ENCODE measurements at places on chromosomes 4 and X. TPM values are rescaled to one million over a fixed set of nuclear protein-coding genes. Genes with fewer than 3 reads are reported as not detected.

The CFAP99 gene
- not detected for total RNA-seq

The ADGRG4 gene
- not detected for total RNA-seq

The PNCK gene
- total RNA-seq, result 0.19 TPM

The FGFBP2 gene
- total RNA-seq, result not detected

The HPGD gene
- not detected for total RNA-seq

The FABP2 gene
- not detected for total RNA-seq

The SLITRK2 gene
- total RNA-seq, result not detected

The NALF2 gene
- not detected for total RNA-seq

The ZNF141 gene
- total RNA-seq, result 8.5 TPM

The SPOCK3 gene
- not detected for total RNA-seq

The PCDH11X gene
- total RNA-seq, result not detected

GRCh38 chr4:182192511-182193181 is 50.6 kb upstream of the TENM3 start:
- DNase-seq, result peak; percentile 54

- DNase-seq, result no peak
Observed at GRCh38 chr4:20020056-20020455, 231.6 kb upstream of the SLIT2 start.

- DNase-seq, result peak; percentile 33
Observed at GRCh38 chr4:185276036-185276435, 66.6 kb downstream of the SNX25 start.

DNA sequence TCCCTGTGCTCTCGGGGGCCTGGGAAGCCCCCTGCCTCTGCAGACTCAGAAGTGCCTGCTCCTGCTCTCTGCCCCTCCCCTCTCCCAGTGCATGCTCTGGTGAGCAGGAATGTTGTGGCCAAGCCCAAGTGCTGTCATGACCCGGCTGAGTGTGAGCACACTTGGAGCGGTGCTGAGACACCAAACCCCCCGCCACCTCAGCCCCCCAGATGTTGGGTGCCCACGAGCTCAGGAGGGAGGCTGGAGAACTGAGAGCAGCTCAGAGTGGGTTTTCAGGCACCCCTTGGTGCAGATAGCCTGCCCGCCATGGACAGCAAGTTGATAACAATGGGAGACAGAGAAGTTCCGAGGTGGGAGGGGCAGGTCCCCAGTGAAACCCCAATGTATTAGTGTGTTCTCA is 477.4 kb downstream of the ACTRT1 start:
- DNase-seq, result no peak

- DNase-seq, result no peak
Observed at GRCh38 chrX:76538860-76539259, 111.3 kb downstream of the MAGEE1 start.

GRCh38 chr4:152591396-152591795 is 55.5 kb upstream of the FBXW7 start:
- peak; percentile 12 for DNase-seq

- DNase-seq, result peak; percentile 89
Observed at GRCh38 chrX:34810916-34811315, 131.7 kb upstream of the FAM47B start.

GRCh38 chr4:8817813-8818062 is 53.9 kb downstream of the HMX1 start:
- DNase-seq, result no peak

DNA sequence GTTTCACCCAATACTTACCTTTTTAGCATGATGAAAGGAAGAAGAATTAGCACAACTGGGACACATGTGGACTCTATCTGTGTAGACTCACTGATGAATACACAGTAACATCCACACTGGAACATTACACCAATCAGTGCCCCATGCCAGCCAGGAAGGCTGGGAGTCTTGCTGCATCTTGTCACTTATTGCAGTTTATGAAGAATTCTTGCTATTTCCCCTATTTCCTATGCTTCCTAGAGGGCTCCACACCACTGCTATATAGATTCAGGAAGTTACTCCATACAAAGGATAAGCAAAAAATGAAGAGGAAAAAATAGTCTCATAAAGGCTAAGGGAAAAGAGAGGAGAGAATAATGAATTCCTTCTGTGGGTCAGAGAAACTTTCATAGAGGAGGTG is 201.0 kb downstream of the CAMK2D start:
- DNase-seq, result peak; percentile 27

DNA sequence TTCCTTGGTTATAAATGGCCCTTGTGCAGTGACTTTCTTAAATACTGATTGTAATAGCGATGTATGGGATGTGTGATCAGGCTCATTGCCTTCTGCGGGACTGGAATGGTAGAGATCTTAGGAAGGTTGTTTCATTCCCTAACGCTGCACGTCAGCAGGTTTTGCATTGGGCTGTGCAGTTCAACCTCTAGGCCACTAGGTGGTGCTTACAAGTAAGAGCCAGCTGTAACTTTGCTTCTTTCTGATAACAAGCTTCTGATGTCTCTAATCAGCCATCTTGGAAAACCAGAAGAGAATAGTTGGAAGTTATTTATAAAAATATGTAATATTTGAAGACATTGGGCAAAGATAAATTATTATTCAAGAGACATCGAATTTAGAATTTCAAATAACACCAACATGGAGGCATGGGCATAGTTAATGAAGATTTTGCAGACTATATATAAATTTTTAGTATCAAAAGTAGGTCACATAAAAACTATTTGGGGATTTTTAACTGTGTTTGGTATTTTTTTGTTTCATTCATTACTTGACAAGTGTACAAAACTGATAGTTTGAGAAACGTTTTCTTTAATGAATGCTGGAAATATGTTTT is 339.7 kb upstream of the PCDH7 start:
- peak; percentile 12 for DNase-seq

DNA sequence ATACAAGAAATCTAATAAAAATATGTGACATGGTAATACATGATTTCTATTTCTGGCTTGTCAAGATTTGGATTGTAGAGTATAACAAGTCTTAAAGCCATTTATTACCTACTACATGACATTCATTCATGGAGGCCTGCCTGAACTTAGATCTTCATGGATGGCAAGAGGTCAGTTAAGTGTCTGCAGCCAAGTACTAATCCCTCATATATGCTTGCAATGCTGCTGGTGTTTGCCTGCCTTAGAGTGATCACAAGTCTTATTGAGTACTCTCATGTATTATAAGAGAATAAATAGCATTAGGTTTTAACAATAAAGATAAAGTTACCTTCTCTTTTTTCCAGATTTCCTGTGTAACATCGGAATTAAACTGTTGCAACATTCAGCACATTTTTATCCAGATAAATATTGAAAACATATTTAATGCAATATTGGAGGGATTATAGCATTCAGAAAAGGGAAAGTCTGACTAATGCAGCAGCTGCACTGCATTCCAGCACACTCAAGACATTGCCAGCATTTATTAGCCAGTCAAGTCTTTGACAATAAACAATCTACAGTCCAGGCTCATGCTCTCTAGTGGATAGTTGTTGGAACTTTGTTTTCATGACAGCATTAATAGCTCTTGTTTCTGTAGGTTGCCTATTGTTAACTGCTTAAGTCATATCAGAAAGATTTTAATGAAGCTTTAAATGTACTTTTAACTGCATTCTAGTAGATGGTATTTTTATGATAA is 737.1 kb downstream of the FAT4 start:
- DNase-seq, result peak; percentile 94

GRCh38 chr4:150252306-150252705 is 174.1 kb downstream of the DCLK2 start:
- no peak for DNase-seq

DNA sequence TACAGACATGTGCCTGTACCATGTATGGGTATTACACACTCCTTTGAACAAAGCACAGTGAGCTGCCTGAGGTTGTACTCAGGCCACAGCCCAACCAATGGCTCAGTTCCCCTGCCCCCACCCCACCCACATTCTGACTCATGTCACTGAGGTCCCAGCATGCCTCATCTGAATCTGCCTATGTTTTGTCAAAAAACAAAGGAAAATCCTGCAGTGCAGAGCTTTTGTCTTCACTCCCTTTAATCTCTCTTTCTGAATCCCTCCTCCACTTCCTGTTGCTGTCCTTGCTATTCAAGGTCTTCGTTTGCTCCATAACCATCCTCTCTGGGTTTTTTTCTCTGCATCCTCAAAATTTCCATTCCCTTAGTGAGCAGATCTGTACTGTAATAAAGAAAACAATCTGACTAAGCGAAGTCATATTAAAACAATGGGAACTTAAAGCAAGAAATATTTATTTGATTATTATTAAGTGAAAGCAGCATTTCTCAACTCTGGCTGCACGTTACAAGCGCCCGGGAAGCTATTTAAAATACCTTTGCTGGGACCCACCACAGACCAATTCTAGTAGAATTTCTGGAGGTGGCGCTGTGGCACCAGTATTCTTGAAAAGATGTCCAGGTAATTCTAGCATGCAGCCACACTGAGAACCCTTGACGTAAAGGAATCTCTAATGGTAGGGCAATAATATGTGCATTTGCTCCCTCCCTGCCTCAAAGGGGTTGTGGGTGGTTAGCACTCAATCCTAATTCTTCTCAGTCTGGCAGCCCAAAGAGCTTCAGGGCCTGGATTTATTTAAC is 8.7 kb downstream of the GUCY2F start:
- peak; percentile 59 for DNase-seq

DNA sequence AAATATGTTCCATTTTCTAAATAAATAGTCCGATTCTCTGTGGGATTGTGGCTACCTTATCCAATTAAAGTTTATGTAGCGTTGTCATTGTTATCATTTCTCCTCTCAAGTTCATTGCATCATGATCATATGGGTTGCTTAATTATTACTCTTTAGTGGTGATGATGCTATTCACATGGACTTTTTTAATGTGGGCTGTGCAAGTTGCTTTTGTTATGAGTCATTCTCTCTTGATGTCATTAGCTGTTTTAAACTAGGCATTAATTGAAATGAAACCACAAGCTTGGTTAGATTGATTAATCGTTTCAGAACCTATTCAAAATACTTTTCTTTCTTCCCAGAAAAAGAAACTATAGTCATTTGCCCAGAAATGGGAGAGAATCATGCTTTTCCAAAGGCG is 38.2 kb downstream of the NHS start:
- DNase-seq, result peak; percentile 17

DNA sequence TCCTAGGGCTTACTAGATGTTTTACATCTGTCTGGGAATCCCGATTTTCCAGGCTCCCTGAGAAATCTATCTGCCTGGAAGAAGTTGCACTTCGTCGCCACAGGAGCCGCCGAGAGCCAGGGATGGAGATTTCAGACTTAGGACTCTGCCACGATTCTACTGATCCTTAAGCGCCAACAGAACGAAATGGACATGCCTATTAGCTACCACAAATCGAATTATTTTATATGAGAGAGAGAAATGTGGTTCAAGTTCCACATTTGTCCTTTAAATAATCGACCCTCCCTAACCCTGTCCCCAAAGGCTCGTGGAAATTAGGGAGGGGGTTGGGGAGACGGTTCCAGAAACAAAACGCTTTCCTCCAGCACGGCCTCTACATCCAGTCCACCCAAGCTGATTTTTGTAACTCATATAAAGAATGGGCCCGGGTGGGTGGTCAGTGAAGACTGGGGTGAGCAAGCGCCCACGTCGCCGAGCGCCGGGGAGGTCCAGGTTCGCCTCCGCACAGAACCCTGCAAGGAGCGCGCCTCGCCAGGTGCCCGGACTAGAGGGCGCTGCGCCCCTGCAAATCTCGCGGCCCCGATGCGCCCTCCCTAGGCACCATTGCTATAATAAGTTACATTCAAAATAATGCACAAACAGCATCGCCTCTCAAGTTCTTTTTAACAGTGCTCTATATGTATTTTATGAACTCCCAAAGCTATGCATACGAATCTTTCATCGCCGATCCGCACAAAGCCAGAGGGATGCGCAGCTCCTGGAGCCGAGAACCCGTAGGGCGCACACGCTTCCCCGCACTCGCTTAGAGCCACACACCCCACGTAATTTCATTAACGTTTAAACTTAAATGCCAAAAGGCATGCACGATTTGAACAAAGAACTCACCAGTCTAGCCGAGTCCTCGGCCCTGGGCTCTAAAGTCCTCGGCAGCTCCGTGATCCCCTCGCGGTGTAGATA is 2.1 kb upstream of the FAT1 start:
- DNase-seq, result peak; percentile 84

- no peak for DNase-seq
Observed at GRCh38 chr4:164828955-164829354, 48.0 kb upstream of the APELA start.

DNA sequence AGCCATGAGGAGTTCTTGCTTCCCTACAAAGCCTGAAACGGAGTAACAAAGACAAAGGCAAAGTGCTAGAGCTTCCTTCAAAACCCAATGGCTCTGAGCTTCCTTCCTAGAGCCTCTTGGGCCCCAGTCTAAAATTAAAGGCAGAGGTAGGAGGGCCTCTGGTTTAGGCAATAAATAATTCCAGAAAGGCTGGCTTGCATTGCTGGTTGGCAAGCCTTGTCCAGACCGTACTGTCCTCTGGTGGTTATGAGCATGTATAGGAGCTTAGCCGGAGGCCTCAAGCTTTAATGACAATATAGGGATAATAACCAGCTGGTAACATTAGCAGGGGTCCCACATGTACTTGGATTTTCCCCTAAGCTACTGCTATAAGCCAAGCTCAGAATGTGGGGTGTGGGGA is 237.3 kb downstream of the AR start:
- no peak for DNase-seq

DNA sequence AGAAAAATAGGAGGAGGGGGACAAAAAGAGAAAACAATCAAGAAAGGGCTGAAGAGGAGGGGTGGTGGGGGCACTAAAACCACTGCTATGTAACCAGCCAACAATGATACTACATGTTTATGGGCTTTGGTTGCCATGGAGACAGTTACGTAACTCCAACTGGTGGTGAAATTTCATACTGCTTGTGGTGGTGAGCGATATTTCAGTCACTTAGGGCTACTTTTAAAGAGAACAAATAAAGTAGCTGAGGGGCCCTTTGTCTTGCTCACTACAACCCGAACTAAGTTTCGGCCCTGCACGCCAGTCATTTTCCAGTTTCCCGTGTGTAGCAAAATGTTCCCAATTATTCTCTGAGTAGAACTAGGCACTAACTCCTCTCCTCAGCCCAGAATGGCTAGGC is 275.2 kb upstream of the EDA2R start:
- peak; percentile 3 for DNase-seq

DNA sequence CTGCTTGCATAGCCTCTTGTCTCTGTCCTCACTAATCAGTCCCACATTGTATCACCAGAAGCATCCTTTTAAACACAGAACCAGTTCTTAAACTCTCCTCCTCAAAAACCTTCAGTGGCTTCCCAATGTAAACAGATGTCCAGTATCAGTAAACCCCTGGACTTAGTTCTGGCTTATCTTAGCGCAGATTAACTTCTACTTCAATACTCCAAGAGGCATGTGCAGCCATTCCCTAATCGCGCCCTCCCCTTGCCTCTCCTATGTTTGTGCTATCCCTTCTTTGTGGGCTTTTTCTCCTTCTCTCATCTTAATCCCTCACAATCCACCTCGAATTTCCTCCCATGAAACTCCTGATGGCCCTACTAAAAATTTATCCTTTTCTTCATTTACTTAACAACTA is 193.8 kb downstream of the FBXO8 start:
- no peak for DNase-seq

GRCh38 chrX:15751155-15751819 is 13.2 kb downstream of the CA5B start:
- DNase-seq, result peak; percentile 61

DNA sequence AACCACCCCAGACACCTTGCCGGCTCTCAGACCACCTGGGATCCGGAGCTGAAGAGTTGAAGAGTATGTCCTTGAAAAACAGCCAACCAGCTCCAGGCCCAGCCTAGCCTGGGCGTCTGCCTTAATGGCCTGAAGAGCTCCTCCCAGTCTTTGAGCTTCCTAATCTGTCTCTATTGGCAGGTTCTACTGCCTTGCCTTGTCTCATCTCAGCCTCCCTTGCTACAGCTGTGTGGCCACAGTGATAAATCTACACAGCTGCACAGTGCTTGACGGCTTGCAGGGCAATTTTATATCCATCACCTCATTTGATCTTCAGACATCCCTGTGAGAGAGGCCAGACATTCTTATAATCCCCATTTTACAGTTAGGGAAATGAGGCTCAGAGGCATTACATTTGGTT is 19.9 kb downstream of the AWAT2 start:
- peak; percentile 14 for DNase-seq

Measured in LHCN-M2 (cell line).